Activated T-cell treated with anti-CD3 and anti-CD28 coated beads for 1 hour (primary cell): ENCODE measurements at places on chromosomes 3 and 15.

DNA sequence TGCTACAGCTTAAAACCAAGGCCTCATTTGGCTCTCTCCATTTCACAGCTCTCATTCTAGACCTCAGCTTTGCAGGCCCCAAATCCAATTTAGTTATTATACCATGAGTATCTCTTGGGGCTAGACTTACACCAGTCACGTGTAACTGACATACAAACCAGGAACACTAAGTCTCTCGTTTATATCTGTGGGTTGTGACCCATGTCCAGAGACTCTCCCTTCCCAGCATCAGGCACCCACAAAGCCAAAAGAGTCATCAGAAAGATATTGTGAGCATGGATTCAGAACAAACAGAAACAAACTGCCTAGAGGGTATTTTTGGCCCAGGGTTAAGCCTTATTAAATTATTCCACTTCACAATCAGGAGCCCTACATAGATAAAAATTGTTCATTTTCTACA, 5.6 kb upstream of the CCDC13 start:
- no peak for DNase-seq

DNA sequence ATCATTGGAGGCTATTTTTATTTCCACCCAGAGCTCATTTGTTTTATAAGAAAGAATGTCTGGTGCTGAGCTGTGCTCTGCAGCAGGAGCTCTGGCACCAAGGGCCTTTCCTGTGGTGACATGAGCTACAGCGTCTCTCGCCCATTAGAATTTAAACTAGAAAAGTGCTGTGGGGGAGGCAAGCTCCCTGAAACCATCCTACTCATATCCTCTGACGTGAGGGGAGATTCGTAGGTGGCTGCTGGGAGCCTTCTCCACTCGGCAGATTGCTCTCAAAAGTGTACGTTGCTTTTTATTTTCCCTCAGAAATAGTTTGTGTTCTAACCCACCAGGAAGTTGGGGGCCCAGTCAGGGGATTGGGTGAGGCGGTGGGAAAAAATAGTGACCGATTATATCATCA, 76.3 kb upstream of the ARHGEF3 start:
- no peak for DNase-seq

- no peak for DNase-seq
Observed at GRCh38 chr15:77087213-77087612, 16.3 kb upstream of the TSPAN3 start.

- no peak for DNase-seq
Observed at GRCh38 chr3:15923640-15924405, 126.0 kb upstream of the ANKRD28 start.

GRCh38 chr3:194377708-194378107, 8.2 kb upstream of the LRRC15 start:
- DNase-seq, result no peak

GRCh38 chr15:39887211-39887610, 32.9 kb downstream of the GPR176 start:
- no peak for DNase-seq

DNA sequence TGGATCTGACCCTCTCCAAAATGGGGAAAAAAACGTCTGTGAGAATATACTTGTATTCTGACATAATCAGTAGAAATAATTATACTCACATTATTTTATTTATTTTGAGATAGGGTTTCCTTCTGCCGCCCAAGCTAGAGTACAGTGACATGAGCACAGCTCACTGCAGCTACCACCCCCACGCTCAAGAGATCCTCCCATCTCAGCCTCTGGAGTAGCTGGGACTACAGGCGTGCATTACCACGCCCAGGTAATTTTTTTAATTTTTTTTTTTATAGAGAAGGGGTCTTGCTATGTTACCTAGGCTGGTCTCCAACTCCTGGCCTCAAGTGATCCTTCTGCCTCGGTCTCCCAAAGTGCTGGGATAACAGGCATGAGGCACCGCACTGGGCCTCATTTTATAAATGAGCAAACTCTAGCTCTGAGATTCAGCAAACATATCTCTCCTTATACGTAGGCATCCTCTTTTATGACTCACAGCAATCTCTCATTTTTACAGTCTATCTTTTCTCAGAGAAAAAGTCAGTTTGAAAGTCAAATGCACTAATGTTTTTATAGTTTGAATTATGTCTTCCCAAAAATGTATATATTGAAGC, 989 bp upstream of the VGLL3 start:
- no peak for DNase-seq

- no peak for DNase-seq
Observed at GRCh38 chr15:80876348-80876674, 97.1 kb downstream of the CEMIP start.

- no peak for DNase-seq
Observed at GRCh38 chr3:71690341-71690841, 34.8 kb downstream of the EIF4E3 start.

DNA sequence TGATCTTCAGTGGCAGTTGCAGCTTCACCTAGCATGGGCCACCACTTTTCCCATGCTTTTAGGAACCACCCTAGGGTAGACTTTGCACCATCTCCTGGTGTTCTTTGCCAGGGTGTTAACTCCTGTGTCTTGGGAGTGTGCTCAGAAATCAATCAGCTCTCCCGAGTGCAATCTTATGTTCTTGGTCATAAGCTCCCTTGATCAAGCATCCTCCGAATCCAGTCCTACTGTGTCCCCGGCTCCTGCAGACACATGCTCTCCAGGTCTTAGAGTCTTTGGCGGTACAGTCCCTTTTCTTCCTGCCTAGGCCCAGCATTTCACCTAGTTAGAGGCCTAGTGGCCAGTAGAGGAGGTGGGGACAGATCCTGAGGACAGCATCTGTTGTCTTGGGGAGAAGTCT, 74.7 kb upstream of the SYN2 start:
- DNase-seq, result no peak

- no peak for DNase-seq
Observed at GRCh38 chr3:126351086-126351770, 6.0 kb downstream of the KLF15 start.

DNA sequence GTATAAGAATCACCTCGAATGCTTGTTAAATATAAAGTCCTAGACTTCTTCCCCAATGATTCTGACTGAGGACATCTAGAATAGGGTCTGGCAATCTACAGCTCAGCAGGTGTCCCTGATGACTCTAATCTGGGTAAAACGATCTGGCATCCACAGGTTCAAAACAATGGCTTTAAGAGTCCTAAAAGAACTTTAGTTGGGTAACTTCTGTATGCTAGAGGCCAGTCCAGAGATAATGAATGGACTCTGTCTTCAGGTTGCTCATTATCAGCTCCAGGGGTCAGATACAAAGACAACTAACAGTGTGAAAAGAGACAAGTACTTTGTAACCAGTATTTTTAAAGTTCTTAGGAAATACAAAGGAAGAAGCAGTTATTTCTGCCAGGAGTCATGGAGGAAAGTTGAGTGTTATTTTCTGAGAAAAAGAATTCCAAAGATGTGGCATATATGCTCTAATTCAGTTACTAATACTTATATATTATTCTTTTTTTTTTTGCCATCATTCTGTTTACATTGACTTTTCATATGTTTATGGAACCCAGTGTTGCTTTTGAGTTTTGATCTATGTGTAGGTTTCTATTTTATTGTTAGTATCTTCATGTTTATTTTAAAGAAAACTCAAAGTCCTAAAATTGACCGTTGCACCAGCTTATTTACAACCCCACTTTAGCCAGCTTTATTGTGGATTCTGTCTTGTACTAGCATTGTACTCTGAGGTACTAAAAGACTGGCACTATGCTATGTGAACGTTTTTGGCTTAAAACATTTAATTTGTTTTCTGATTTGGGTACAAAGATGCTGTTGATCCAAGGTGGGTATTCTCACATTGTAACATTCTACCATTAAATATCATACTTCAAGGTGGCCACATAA, 3.1 kb upstream of the GPR15 start:
- DNase-seq, result no peak
